ENCODE measurements at places on chromosomes 13 and 19. TPM values are rescaled to one million over a fixed set of nuclear protein-coding genes. Genes with fewer than 3 reads are reported as not detected.

FAAP24 gene
- polyA plus RNA-seq: 3.1 TPM

DNA sequence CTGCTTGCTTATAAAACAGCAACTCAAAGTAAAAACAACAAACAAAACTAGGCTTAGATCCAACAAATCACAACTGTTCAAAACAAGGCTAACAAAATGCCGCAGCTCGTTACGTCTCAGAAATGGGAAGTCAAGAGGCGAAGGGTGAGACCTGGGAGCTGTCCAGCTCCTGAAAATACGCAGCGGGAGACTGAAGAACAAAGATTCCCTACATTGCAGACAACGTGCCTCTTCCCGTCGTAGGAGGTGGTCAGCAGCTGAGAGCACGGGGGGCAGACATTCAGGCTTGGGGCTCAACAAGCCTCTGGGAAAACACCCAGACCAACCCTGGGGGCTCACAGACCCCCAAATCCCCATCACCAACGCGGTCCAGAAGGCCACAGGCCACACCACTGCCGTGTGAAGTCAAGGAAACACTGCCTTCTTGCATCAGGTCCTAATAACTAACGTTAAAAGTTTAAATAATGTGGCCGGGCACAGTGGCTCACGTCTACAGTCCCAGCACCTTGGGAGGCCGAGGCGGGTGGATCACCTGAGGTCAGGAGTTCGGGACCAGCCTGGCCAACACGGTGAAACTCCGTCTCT is 13.5 kb downstream of the PLPP2 start:
- DNase-seq: peak; percentile 67

DNA sequence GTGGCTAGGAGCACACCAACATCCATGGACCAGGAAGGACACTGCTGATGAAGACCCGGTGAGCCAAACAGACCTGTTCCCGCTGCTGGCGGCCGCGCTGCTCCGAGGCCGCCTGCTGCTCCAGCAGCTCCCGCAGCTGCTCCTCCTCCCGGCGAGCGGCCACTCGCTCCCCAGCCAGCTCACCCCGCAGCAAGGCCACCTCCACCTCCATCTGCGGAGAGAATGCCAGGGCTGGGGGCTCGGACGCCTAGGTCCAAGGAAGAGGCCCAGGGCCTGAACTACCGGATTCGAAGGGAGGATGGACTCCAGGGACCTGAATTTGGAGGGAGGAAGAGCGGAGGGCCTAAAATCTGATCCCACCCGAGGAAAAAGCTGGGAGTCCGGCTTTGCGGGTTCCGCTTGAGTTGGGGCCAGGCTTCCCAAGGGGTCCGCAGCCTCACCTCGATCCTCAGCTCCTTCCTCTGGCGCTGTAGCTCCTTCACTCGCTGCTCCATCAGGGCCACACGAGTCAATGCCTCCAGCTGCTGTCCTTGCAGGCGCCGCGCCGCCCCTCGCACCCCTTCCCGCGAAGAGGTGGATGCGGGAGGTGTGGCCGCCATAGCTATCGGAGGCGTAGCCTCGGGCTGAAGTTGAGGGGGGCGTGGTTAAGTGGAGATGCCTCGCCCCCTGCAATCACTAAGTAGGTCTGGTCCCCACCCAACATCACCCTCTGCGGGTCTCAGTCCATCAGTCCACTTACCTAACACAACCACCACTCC is 2.7 kb downstream of the PHLDB3 start:
- DNase-seq: no peak

- DNase-seq: no peak
These were observed 58.0 kb downstream of the ERCC5 start for GRCh38 chr13:102903659-102904407.

DNA sequence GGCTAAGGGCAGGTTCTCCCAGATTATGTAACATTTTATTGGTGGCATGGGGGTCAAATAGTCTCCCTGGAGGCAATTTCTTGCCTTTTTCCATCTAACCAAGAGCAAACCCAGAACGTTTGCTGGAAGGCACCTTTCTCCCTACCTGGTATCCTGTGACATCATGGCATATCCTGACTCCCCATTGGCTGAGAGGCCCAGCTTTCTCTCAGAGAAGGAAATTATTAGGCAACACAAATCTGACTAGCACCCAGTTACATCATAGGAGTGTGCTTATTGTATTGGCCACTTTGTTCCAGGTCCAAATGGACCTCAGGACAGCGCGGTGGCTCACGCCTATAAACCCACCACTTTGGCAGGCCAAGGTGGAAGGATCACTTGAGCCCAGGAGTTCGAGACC is 13.0 kb downstream of the NTN5 start:
- no peak for DNase-seq

- DNase-seq: no peak
These were observed 271.4 kb downstream of the NALCN start for GRCh38 chr13:101144808-101145419.
